CD4-positive, alpha-beta T cell treated with Interleukin-12 subunit alpha and Interleukin-12 subunit beta, for 1 hour (primary cell): ENCODE measurements at places on chromosomes 3 and 15.
A peak's percentile ranks its signal among the peaks of the same experiment; 100 is the strongest.

GRCh38 chr3:139797724-139798343 is 120.1 kb upstream of the NMNAT3 start:
- no peak for DNase-seq

DNA sequence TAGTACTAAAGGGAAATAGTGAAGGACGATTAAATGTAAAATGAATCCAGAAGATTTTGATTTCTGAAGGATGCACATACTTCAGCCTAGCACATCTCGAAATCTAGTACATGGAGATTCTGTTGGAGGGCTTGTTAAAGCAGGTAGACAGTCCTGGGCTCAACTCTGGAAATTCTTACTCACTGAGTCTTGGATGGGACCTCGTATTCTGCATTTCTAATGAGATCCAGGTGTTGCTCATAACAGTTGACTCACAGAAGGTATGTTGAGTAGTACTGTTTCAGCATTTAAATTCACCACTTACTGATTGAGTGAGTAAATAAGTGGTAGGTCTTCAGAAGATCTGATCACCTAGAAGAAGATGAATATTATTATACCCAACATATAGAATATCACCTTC is 623.4 kb upstream of the SGO1 start:
- no peak for DNase-seq

DNA sequence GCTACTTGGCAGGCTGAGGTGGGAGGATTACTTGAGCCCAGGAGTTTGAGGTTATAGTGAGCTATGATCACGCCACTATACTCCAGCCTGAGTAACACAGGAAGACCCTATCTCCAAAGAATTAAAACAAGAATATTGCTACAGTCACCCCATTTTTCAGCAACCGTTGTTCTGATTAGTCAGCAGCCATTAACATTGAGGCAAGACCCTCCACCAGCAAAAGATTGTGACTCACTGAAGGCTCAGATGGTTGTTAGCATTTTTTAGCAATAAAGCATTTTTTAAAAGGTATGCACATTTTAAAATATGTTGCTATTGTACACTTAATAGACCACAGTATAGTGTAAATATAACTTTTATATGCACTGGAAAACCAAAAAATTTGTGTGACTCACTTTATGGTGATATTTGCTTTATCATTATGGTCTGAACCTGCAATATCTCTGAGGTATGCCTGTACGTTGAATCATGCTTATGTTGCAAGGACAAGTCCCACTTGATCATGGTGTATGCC is 492.6 kb downstream of the SQOR start:
- no peak for DNase-seq

- DNase-seq = no peak
Observed at GRCh38 chr3:98875535-98875934, 26.0 kb downstream of the DCBLD2 start.

GRCh38 chr3:24027946-24028345 is 82.9 kb downstream of the NR1D2 start:
- no peak for DNase-seq

DNA sequence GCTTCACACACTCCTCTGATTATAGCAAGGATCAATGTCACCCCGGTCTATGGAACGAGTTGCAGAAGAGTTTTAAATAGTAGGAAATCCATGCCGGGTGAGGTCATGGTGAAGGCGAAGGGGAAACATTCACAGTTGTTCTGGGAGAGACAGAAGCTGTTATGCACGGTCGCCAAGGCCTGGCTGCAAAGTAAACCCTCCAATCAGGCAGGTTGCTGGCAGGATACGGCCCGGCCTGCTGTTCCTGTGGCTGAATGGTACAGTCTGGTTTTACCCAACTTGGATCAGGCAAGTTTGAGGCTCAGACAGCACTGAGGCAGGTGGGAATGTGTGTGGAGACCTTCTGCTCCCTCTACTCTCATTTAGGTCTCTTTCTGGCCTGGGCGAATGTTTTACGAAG is 45.3 kb upstream of the ATP2B2 start:
- no peak for DNase-seq

DNA sequence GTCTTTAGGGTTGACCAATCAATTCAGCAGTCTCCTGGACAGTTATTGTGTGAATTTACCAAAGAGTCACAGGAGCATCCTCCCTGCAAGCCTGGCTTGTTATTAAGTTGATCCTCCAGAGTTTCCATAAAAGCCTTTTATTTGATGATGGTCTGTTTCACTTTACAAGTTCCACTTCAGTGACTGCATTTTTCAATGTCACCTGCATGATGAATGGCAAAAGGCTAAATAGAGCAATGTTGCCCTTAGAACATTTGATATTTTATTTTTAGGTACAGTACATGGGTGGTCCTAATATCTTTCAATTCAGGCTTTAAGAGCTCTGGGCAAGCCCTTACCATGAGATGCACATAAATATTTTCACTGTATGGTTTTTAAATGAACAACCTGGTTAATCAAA is 22.6 kb downstream of the GUCA1C start:
- no peak for DNase-seq

- DNase-seq = peak; percentile 10
Observed at GRCh38 chr15:37098468-37099318, 1.7 kb downstream of the MEIS2 start.

DNA sequence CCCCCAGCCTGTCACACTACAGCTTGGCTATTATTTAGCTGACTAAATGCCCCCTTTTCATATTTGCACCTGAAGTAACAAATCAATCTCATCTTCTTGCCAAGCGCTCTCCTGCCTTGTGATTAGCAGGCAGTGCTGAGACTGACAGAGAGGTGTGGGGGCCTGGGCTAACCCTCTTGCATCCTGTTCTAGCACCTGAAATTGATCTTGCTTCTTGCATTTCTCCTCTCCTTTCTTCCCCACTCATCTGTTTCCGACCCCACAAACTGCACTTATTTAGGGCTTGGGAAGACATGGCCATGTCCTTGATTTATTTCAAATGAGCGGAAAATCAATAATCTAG is 309.0 kb upstream of the PROK2 start:
- DNase-seq = no peak

- no peak for DNase-seq
Observed at GRCh38 chr3:77149382-77149781, 109.5 kb downstream of the ROBO2 start.

GRCh38 chr3:74642876-74643275 is 28.4 kb upstream of the CNTN3 start:
- DNase-seq = no peak

GRCh38 chr3:151976211-151977050 is 103.0 kb downstream of the SUCNR1 start:
- DNase-seq = no peak

- no peak for DNase-seq
Observed at GRCh38 chr3:37521429-37521828, 340.3 kb upstream of the CTDSPL start.

GRCh38 chr15:54305138-54305537 is 326.9 kb downstream of the UNC13C start:
- DNase-seq = no peak

GRCh38 chr3:147397155-147397874 is 9.0 kb downstream of the ZIC4 start:
- DNase-seq = no peak

DNA sequence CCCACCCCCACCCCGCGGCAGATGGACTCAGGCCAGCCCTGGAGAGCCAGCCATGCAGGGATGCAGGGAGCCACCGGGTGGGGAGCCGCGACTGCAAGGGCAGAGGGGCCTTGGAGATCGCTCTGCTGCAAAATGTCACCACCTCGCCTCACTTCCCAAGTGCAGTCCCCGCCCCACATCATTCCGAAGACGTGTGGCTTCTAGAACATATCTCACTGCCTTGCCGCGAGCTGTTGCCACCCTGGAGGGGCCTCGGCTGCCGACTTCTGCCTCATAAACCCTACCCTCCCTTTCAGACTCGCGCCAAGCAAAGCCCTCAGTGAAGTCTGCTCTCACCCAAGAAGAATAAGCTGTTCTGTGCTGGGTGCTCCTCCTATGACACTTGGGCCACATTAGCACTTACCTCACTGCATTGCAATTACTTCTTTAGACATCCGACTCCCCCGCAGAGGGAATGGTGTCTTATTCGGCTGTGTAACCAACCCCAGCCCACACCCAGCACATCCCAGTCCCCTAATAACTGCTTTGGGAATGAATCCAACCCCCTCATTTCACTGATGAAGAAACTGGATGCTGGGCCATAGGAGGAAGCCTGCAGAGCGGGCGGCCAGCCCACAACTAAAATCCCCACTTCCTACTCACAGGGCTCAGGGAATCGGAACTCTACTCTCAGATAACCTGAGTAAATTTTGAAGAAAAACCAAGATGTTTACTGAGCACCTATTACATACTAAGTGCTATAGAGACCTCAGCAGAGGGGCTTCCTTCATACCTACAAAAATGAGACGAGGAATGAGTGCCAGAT is 8.6 kb downstream of the TLE3 start:
- DNase-seq = no peak

- DNase-seq = no peak
Observed at GRCh38 chr3:160012108-160012507, 23.5 kb downstream of the IL12A start.

DNA sequence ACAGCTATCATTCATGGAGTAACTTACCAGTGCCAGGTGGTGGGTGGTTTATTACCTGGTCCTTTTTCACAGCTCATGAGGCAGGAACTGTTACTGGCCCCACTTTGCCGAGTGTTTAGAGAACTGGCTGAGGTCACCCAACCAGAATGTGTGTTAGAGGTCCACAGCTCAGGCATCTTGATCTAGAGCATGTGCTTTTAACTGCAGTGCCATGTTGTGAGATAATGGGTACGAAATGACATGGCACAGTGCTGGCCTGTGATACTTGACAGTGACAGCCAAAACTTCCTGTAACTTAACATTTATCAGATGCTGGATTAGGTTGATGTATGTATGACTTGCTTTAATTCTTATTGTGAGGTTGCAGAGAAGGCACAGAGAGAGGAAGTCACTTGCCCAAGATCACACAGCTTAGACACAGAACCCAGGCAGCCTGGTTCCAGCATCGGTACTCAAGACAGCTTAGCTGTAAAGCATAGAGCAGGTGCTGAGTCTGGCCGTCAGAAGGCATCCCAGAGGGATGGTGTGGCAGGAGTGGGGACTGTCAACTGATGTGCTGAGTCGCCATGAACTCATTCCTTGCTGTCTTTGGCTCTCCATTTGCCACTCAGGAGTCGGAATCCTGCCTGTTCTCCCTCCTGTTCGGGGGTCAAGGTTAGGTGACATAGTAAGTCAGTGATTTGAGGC is 9.6 kb downstream of the MCM2 start:
- DNase-seq = no peak

- peak; percentile 2 for DNase-seq
Observed at GRCh38 chr3:136819392-136819730, 435 bp downstream of the SLC35G2 start.

DNA sequence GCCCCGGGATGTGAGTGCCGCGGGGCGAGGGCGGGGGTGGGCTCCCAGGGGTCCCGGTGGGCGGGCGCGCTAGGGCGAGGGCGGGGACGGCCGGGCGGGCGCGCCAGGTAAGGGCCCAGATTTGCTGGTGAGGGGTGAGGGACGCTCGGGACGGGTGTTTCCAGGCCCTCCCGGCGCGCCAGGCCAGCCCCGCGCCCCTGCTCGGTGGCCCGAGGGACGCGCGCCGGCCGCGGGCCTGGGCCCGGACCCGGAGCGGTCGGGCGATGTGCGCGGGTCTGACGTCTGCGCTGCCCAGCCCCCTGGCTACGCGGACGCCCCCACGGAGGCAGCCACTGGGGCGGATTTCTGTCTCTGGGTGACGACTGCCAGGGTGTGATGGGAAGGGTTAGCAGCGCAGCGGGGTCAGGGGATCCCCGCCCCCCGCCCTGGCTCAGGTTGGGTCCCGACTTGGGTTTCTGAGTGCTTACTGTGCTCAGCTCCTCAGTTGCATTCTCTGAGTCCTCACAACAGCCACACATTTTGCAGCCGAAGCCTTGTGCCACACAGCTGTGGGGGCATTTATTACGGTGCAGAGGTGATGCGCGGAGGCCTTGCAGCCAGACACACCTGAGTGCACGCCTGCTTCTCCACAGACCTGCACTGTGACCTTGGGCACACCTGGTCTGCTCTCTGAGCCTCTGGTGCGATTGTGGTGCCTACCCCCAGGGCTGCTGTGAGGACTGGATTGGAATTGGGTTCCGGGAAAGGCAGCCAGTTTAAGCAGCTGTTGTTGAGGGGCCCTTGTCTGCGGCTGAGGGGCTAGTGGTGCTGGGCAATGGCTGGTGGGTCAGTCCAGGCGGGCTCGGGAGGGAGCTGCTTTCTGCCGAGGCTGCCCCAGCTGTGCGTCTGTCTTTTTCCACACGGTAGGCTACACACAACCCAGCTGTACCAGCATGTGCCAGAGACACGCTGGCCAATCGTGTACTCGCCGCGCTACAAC is 523 bp downstream of the HDAC11 start:
- DNase-seq = peak; percentile 52

GRCh38 chr3:139935016-139935865 is at the start of gene CLSTN2:
Gene CLSTN2 (plus strand): TSS chr3:139935185.
- no peak for DNase-seq

GRCh38 chr3:196938124-196938523 is 4.2 kb downstream of the NCBP2 start:
- no peak for DNase-seq

DNA sequence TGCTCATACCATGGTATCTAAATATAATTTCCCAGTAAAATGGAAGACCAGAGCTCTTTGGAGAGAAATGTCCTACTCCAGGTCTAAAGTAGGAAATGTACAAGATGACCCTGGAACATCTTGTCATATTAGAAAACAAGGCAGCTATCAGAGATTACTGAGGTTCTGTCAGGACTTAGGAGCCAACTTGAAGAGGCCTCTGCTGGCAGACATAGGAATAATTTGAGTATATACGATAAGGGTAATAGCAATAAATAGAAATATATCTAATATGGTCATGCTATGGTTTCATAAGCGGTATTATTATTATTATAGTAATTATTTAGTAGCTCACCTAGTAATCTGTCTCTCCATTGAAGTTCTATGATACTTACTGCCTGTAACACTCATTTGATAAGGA is 224.2 kb downstream of the SOX2 start:
- DNase-seq = no peak

GRCh38 chr3:77039606-77040171 is at the start of gene ROBO2:
Gene ROBO2 (plus strand): TSS chr3:77040099. CDS start chr3:77040786, 687 bp downstream.
- no peak for DNase-seq

- DNase-seq = no peak
Observed at GRCh38 chr15:60674704-60675395, 195.9 kb upstream of the ICE2 start.

DNA sequence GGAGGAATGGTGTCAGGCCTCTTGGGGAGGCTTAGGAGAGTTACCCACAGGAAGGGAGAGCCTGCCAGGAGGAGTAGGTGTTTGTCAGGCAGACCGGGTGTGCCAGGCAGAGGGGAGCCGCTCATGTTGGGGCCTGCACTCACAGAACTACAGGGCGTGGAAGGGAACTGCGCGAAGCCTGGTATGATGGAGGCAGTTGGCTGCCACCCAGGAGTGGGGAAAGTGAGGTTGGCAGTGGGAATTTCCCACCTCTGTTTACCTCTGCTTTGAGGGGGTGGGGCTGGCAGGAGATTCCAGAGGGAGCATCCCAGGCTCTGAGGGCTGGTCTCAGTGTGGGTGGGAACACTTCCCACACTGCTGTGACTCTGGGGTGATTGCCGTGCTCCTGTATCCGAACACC is 99.9 kb downstream of the SLCO3A1 start:
- no peak for DNase-seq

GRCh38 chr15:90167121-90167520 is 34.0 kb upstream of the SEMA4B start:
- DNase-seq = no peak

- DNase-seq = no peak
Observed at GRCh38 chr3:188083011-188083410, 70.9 kb upstream of the LPP start.

GRCh38 chr3:5292512-5292911 is 105.0 kb downstream of the EDEM1 start:
- no peak for DNase-seq

GRCh38 chr3:135056733-135057310 is 261.8 kb downstream of the EPHB1 start:
- DNase-seq = no peak

GRCh38 chr3:12898290-12898964 is 57.1 kb upstream of the RPL32 start:
- no peak for DNase-seq
